ENCODE measurements at places on chromosomes 2 and 18.

GRCh38 chr2:3172265-3172935 lies 205.2 kb downstream of the EIPR1 start:
- no peak for DNase-seq

DNA sequence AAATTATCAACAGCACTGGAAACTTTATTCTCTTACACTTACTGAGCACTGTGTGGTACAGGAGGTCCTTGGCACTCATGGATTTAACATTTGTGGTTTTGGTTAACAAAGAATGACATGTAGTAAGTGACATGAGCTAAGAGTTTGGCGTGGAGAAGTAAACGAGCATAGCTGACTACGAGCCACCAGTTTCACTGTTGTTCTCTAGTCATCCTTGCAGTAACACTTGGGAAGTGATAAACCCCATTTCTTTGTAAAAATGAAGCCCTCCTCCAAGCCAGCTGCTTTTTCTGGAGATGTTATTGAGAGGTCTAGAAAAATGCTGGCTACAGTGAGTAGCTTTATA lies 32.7 kb downstream of the QPCT start:
- peak; percentile 72 for DNase-seq

DNA sequence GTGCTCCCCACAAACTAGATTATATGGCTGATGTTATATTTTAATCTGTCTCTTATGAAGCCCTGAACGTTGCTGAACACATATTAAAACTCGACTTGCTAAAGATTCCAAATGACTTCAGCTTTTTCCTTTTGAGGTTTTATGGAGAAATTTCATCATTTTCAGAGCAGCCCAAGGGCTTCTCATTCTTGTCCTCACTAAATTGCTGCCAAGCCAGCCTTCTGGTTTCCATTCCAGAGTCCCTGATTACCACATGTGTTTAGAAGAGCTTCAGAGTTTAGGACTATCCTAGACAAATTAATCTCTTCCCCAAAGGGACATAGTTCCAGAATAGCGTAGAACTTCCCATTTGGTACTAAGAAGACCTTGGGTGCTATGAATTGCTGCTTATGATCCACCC lies 77.8 kb upstream of the CCDC195 start:
- no peak for DNase-seq

DNA sequence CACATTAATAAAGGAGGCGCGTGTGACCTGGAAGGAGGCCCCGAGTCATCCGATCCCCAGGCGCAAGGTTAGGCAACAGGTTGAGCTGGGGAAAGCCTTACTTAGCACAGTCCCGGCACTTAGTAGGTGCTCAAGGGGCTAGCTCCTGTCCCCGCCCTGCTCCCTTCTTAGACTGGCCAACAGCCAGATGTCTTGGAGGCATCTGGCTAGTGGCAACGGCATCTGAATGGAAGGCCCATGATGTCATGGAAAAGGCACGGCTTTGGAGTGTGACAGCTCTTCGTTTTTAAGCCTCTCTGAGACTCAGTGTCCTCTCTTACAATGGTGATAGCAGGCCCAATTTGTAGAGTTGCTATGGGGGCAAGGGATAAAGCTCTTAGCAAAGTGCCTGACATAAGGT lies 258.3 kb downstream of the CYRIA start:
- no peak for DNase-seq

DNA sequence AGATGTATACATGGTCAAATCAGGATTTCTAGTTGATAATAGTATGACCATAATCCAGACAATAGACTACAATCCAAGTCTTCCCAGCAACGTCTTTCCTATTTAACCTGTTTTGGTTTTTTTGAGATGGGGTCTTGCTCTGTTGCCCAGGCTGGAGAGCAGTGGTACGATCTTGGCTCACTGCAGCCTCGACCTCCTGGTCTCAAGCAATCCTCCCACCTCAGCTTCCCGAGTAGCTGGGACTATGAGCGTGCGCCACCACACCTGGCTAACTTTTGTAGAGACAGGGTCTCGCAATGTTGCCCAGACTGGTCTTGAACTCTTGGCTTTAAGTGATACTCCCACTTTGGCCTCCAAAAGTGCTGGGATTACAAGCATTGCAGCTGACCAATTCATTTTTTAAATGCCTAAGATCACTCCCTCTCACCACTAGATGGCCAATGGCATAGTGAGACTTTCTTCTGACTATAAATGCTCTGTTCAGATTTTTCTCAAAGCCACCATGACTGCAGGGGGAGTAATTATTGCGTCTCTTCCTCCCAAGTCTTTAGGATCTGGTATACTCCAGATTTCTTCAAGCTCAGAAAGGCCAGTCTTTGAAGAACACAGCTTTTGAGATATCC lies 47.6 kb downstream of the HNRNPLL start:
- DNase-seq, result peak; percentile 43
